A549 (cell line): ENCODE measurements at places on chromosomes 2 and 18. TPM values are rescaled to one million over a fixed set of nuclear protein-coding genes. Genes with fewer than 3 reads are reported as not detected.
A peak's percentile ranks its signal among the peaks of the same experiment; 100 is the strongest.

DNA sequence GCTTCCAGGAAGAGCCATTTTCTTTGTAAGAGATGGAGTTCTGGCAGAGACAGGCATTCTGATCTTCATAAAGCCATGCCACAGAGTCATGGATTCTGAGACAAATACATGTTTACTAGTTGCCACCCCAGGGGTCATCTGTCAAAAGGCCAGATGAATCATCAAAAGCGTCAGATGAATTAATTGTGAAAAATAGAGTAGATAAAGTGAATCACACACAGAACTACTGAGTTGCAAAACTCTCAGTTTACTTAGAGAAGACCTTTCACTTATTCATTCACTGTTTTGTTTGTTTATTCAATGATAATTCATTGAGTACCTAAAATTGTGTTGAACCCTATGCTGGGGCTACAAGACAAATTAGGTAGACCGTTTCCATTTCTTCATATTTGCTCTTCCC is 157.7 kb upstream of the SERPINE2 start:
- DNase-seq, result no peak

GRCh38 chr18:26456070-26456491 is 92.3 kb downstream of the KCTD1 start:
- DNase-seq, result no peak

GRCh38 chr2:171347591-171348032 is 86.2 kb downstream of the METTL8 start:
- peak; percentile 13 for DNase-seq

- no peak for DNase-seq
Observed at GRCh38 chr18:21735452-21736015, 5.1 kb upstream of the MIB1 start.

- DNase-seq, result no peak
Observed at GRCh38 chr2:97845818-97846217, 132.4 kb downstream of the ZAP70 start.

- no peak for DNase-seq
Observed at GRCh38 chr2:48397846-48398245, 132.1 kb upstream of the STON1 start.

DNA sequence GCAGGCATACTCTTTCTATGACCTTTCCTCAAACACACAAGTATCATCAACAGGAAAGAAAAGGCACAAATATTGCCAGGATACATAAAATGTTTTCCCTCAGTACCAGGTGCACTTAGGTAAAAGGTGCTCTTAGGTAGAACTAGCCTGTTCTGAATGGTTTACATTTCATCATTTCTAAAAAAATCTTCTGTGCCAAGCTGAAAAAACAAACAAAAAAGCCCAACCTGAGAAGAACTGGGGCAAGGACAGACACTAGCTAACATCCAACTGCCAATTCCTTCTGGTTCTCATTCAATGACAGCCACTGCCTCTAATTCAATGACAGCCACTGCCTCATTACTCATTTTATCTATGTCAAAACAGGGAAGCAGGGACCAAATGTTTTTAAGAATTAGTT is 68.5 kb downstream of the SPIRE1 start:
- no peak for DNase-seq

DNA sequence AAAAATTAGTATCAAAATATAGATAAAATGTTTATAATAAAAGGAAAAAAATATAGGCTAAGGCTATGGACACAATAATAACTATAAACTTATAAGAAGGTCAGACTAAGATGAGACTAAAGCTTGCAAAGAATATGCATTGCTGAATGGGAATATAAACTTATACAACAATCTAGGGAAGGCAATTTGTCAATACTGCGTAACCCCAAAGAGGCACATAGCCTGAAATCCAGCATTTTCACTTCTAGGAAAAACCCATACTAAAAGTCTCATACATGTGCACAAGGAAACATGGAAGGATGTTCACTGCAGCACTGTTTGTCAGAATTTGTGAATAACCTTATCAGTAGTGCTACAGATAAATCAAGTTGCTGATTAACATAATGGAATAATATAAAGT is 45.5 kb downstream of the FANCL start:
- no peak for DNase-seq

DNA sequence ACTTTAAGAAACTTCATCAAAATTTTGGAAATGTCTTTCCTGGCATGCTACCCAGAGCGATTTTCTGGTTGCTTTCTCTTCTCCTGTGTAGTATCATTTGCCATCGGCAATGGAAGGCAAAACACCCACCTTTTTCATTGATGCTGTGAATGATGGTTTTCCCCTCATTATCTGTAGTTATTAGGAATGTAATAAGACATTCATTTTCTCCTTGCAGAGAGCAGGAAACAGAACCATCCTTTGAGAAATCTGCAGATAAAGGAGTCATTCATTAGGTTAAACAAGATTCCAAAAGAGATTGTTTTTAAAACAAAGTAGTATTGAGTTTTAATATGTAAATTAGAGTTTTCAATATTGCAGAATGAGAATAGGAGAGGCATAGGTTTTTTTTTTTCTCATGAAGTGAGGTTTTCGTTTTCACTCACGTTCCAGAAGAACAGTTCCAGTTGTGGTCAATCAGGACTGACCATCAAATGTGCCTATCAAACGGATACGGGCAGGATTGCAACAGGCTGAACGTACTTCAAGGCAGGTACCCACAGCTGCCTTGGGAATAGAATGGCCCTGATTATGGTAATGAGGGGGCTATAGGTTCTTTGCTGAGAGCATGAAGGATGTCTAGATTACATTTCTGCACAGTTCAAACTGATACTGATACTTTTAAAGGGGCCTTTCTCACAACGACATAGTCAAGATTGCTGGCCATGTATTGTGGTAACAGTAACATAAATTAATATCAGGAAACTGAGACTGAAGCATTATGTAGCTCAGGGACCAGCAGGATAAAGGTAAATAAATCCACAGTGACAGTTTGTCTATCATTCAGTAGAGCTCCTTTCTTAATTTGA is 49.8 kb upstream of the PLA2R1 start:
- no peak for DNase-seq

- DNase-seq, result no peak
Observed at GRCh38 chr2:103982691-103983090, 871.2 kb upstream of the POU3F3 start.

GRCh38 chr2:96913398-96914202 is 43.7 kb upstream of the SEMA4C start:
- DNase-seq, result no peak

GRCh38 chr2:232434563-232435374 is 21.2 kb upstream of the ALPI start:
- DNase-seq, result no peak

DNA sequence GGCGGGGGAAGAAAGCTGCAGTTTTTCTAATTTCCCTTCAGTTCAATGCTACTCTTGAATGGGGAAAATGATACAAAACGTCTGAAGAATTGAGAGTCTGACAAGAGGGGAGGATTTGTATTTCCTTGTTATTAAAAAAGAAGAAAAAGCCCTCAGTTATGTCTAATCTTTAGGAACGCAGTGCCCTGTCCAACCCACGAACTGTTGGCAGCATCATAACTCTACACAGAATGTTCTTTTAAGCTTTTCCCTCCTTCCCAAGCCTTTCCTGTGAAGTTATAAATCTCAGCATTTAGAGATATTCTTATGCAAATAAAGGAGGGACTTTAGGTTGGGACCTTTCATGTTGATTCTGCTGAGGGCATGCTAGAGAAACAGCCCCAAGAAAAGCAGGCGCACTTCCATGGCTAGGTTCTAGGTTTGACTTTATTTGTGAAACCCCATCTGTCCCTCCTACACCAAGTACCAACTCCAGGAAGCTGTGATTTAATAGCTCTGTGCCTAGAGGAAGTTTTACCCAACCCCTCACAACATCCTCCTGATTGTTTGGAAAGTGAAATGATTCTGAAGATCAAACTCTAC is 288.6 kb downstream of the SETBP1 start:
- no peak for DNase-seq

The TEX44 gene
- not detected in 3 replicates for polyA plus RNA-seq

The FOXI3 gene
- polyA plus RNA-seq, result not detected in 3 replicates

The REG1A gene
- polyA plus RNA-seq, result not detected in 3 replicates

The TCF7L1 gene
- polyA plus RNA-seq, result 4.1 to 5.0 TPM (median 4.4 TPM) in 3 replicates

The APOB gene
- not detected in 3 replicates for polyA plus RNA-seq

The CLEC4F gene
- polyA plus RNA-seq, result not detected in 3 replicates

The PNKD gene
- 47.2 to 51.7 TPM (median 51.6 TPM) in 3 replicates for polyA plus RNA-seq

The VIT gene
- not detected in 3 replicates for polyA plus RNA-seq
